Myocyte (in vitro differentiated cells): ENCODE measurements at places on chromosomes 5 and 9. TPM values are rescaled to one million over a fixed set of nuclear protein-coding genes. Genes with fewer than 3 reads are reported as not detected.

The LRRC70 gene
- 0.19 TPM in 1 of 2 replicates, not detected in the other for total RNA-seq

The SYK gene
- total RNA-seq, result not detected in 2 replicates

DNA sequence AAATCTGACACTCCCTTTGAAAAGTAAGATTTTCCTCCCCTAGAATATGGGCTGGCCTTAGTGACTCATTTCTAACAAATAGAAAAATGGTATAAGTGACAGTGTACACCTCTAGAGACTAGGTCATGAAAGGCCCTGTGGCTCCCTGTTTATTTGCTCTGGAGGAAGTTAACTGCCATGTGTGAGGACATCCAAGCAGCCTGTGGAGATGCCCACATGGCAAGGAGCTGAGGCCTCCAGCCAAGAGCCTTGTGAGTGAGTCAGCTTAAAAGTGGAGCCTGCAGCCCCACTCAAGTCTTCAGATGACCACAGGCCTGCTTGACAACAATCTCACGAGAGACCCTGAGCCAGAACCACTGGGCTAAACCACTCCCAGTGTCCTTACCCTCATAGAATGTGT, 128.1 kb upstream of the LHFPL2 start:
- no peak for DNase-seq

DNA sequence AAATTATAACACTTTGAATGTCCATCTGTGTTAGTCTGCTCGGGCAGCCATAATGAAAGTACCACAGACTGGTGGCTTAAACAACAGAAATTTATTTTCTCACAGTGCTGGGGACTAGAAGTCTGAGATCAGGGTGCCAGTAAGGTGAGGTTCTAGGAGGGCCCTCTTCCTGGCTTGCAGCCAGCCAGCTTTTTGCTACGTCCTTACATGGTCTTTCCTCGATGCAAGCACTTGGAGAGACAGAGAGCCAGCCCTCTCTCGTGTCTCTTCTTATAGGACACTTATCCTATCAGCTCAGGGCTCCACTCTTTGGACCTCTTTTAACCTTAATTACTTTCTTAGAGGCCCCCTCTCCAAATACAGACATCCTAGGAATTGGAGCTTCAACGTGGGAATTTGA, 351.8 kb downstream of the SPOCK1 start:
- peak; percentile 12 for DNase-seq

The CARTPT gene
- not detected in 2 replicates for total RNA-seq
